ENCODE measurements at places on chromosomes 3 and 15. TPM values are rescaled to one million over a fixed set of nuclear protein-coding genes. Genes with fewer than 3 reads are reported as not detected.

- DNase-seq, result no peak
- no peak overlapping the region for H3K27ac ChIP-seq
- no peak overlapping the region for H3K4me3 ChIP-seq
- H3K36me3 ChIP-seq, result no peaks in the 10 kb centered on the region
- peaks cover 7% of the 10 kb centered on the region for H3K4me1 ChIP-seq
- no peaks in the 10 kb centered on the region for H3K27me3 ChIP-seq
These were observed 7.8 kb upstream of the UTS2B start for GRCh38 chr3:191338177-191338488.

Gene MRAS
- total RNA-seq, result 0.45 TPM

- H3K4me3 ChIP-seq, result peak overlapping the region; percentile 59
- H3K27ac ChIP-seq, result peak overlapping the region; percentile 15
- DNase-seq, result no peak
- peaks cover 5% of the 10 kb centered on the region for H3K36me3 ChIP-seq
These were observed 5.2 kb downstream of the SETD5 start for GRCh38 chr3:9402410-9403228.

- H3K4me3 ChIP-seq, result no peak overlapping the region
- H3K4me1 ChIP-seq, result peaks cover 16% of the 10 kb centered on the region
- peak; percentile 23 for DNase-seq
- H3K27ac ChIP-seq, result no peak overlapping the region
- H3K36me3 ChIP-seq, result no peaks in the 10 kb centered on the region
These were observed 622.0 kb downstream of the PYDC2 start for GRCh38 chr3:192082730-192083660.

- no peak overlapping the region for H3K27ac ChIP-seq
- H3K27me3 ChIP-seq, result no peaks in the 10 kb centered on the region
- H3K4me1 ChIP-seq, result peaks cover 9% of the 10 kb centered on the region
- H3K36me3 ChIP-seq, result peaks cover 7% of the 10 kb centered on the region
These were observed 39.3 kb downstream of the TRAK1 start for GRCh38 chr3:42130329-42131070.

- H3K4me1 ChIP-seq, result no peaks in the 10 kb centered on the region
- H3K27me3 ChIP-seq, result no peaks in the 10 kb centered on the region
- H3K27ac ChIP-seq, result no peak overlapping the region
- H3K36me3 ChIP-seq, result no peaks in the 10 kb centered on the region
These were observed 32.7 kb downstream of the EBLN2 start for GRCh38 chr3:73094129-73094528.

Gene LEKR1
- total RNA-seq, result 1.2 TPM

GRCh38 chr15:70777170-70777926 lies 14.0 kb upstream of the UACA start:
- H3K36me3 ChIP-seq, result no peaks in the 10 kb centered on the region
- no peaks in the 10 kb centered on the region for H3K27me3 ChIP-seq
- H3K4me1 ChIP-seq, result no peaks in the 10 kb centered on the region
- no peak for DNase-seq

GRCh38 chr3:134143828-134144401 lies 106.7 kb downstream of the RYK start:
- no peak overlapping the region for H3K4me3 ChIP-seq
- no peak for DNase-seq
- H3K36me3 ChIP-seq, result no peaks in the 10 kb centered on the region

GRCh38 chr15:83127547-83128150 lies 20.2 kb downstream of the TM6SF1 start:
- H3K36me3 ChIP-seq, result no peaks in the 10 kb centered on the region
- H3K27me3 ChIP-seq, result no peaks in the 10 kb centered on the region
- H3K4me1 ChIP-seq, result peaks cover 4% of the 10 kb centered on the region
- H3K27ac ChIP-seq, result no peak overlapping the region

- no peak overlapping the region for H3K4me3 ChIP-seq
- no peak overlapping the region for H3K27ac ChIP-seq
- no peaks in the 10 kb centered on the region for H3K27me3 ChIP-seq
These were observed 98.6 kb upstream of the CRBN start for GRCh38 chr3:3278073-3278472.

- no peak for DNase-seq
- H3K27ac ChIP-seq, result no peak overlapping the region
- H3K36me3 ChIP-seq, result peaks cover 29% of the 10 kb centered on the region
- H3K27me3 ChIP-seq, result no peaks in the 10 kb centered on the region
- peaks cover 14% of the 10 kb centered on the region for H3K4me1 ChIP-seq
These were observed 36.4 kb downstream of the RFTN1 start for GRCh38 chr3:16477056-16477455.

Gene ALDH1A3
- 0.45 TPM for total RNA-seq

GRCh38 chr3:187738331-187739093 lies 6.8 kb downstream of the BCL6 start:
- H3K27me3 ChIP-seq, result peaks cover 12% of the 10 kb centered on the region
- no peaks in the 10 kb centered on the region for H3K4me1 ChIP-seq
- no peaks in the 10 kb centered on the region for H3K36me3 ChIP-seq
- H3K4me3 ChIP-seq, result peak overlapping the region; percentile 50
- no peak overlapping the region for H3K27ac ChIP-seq

DNA sequence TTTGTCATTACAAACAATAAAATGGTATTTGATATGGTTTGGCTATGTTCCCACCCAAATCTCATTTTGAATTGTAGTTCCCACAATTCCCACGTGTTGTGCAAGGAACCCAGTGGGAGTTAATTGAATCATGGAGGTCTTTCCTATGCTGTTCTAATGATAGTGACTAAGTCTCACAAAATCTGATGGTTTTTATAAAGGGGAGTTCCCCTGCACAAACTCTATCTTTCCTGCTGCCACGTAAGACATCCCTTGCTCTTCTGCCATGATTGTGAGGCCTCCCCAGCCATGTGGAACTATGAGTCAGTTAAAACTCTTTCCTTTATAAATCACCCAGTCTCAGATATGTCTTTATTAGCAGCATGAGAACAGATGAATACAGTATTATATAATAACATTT lies 15.4 kb upstream of the AADAC start:
- H3K4me3 ChIP-seq, result no peak overlapping the region
- no peak for DNase-seq
- no peaks in the 10 kb centered on the region for H3K4me1 ChIP-seq
- no peak overlapping the region for H3K27ac ChIP-seq
- H3K36me3 ChIP-seq, result no peaks in the 10 kb centered on the region

DNA sequence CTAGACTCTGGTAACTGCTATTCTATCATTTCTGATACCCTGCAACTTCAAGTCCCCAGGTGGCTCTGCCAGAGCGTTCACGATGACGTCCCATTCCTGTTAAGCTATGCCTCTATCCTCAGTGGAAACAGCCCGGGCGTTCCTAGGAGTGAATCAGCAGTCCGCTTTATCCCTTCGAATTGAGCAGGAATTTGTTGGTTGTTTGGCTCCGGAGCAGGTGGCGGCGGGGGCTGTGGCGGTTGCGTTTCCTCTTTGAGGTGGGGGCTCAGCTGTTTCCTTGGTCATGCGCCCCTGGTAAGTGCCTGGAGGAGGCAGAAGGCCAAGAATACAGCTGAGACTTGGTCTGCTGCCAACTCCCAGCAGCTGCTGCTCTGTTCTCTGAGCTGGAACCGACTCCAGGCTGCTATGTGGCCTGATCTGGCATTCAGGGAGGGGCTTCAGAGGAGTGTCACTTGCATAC lies 25.2 kb downstream of the ARPP21 start:
- no peak overlapping the region for H3K27ac ChIP-seq
- H3K36me3 ChIP-seq, result no peaks in the 10 kb centered on the region
- H3K4me3 ChIP-seq, result no peak overlapping the region
- H3K27me3 ChIP-seq, result no peaks in the 10 kb centered on the region
- peak; percentile 2 for DNase-seq

DNA sequence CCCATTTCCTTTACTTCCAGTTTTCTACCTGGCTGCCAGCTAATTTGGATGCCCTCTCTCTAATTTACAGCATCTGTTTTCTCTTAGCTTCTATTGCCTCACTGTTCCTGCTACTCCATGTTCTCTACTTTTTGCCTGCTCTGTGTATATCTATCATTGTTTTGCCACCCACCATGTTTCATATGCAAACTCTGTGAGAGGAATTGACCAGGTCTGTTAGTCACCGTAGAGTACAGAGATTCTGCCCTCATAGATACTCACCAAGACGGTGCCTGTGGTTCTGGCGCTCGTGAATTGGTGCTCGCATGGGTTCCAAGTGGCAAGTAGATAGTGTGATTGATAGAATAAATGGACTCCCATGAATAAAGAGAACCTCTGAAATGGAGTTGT lies 288.8 kb downstream of the CNTN6 start:
- no peak for DNase-seq
- H3K4me1 ChIP-seq, result no peaks in the 10 kb centered on the region
- no peak overlapping the region for H3K4me3 ChIP-seq

DNA sequence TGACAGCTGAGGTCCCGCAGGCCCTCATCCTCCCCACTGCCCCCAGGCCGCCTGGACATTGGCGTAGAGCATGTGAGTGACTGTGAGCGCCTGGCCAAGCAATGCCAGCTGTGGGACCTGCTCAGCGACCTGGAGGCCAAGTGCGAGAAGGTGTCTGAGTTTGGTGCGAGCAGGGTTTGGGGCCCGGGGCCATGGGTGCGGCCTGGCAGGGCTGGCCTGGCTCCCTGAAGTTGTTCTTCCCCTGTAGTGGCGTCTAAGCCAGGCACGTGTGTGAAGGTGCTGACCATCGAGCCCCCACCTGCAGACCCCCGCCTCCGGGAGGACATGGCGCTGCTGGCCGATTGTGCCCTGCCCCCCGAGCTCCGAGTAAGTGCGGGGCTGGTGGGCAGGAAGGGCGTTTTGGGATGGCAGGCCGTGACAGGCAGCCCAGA lies 4.2 kb downstream of the ABTB1 start:
- H3K27me3 ChIP-seq, result no peaks in the 10 kb centered on the region
- H3K4me1 ChIP-seq, result peaks cover 25% of the 10 kb centered on the region
- DNase-seq, result no peak
- H3K36me3 ChIP-seq, result no peaks in the 10 kb centered on the region
- H3K27ac ChIP-seq, result no peak overlapping the region

Gene STAB1
- 0.46 TPM for total RNA-seq

- H3K4me3 ChIP-seq, result no peak overlapping the region
- peaks cover 21% of the 10 kb centered on the region for H3K4me1 ChIP-seq
- no peaks in the 10 kb centered on the region for H3K27me3 ChIP-seq
- peaks cover 4% of the 10 kb centered on the region for H3K36me3 ChIP-seq
- no peak overlapping the region for H3K27ac ChIP-seq
These were observed 16.0 kb downstream of the RUBCN start for GRCh38 chr3:197720694-197721093.

Gene TTLL3
- 36.1 TPM for total RNA-seq

Gene SLC9C1
- total RNA-seq, result not detected

Gene WDR49
- 0.15 TPM for total RNA-seq

GRCh38 chr15:90889736-90890456 lies 5.6 kb downstream of the FES start:
- no peak for DNase-seq

Measured in GM12878 (cell line).